Stimulated activated CD4-positive, alpha-beta T cell treated with anti-CD3 and anti-CD28 coated beads, TNF-alpha, amount 100 ng/mL, for 48 hours (primary cell): ENCODE measurements at places on chromosomes 1 and 21.

GRCh38 chr1:55141295-55141893, 73.8 kb downstream of the USP24 start:
- DNase-seq: no peak

GRCh38 chr1:94022471-94023189, 98.3 kb downstream of the ABCA4 start:
- DNase-seq: no peak

GRCh38 chr1:200328379-200328778, 81.5 kb downstream of the ZNF281 start:
- no peak for DNase-seq

- peak; percentile 29 for DNase-seq
These were observed 2.1 kb downstream of the TTC22 start for GRCh38 chr1:54798769-54799641.

GRCh38 chr1:159705904-159706256, 8.5 kb downstream of the CRP start:
- no peak for DNase-seq

DNA sequence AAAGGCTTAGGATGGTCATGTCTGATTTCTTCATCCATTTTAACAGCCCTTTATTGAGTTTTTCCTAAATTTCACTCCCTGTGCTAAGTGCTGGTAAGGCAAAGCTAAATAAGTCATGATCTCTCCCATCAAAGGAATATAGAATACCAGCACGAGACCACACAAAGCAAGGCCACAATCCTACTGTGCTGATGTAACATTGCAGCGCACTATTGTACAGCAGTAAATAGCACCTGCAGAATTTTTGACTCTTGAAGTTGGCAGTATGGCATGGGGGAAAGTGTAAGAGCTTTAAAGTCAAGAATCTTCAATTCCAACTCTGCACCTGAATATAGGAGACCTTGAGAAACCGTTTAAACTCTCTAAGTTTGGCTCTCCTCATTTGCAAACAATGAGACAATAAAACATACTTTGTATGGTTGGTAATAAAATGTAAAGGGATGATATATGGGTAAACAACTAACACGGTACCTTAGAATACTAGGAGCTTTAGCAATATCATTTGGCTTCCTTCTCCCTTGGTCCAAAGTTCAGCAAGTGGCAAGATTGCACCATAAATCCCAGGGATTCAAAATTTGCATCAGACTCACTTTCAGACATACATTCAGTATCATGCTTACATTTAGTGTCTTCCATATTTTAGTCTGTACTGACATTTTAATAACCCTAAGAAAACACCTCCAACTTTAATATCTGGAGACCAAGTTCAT, 132.9 kb upstream of the PRDX6 start:
- no peak for DNase-seq
